NCI-H2107 (cell line): ENCODE measurements at places on chromosomes 11 and 22.

DNA sequence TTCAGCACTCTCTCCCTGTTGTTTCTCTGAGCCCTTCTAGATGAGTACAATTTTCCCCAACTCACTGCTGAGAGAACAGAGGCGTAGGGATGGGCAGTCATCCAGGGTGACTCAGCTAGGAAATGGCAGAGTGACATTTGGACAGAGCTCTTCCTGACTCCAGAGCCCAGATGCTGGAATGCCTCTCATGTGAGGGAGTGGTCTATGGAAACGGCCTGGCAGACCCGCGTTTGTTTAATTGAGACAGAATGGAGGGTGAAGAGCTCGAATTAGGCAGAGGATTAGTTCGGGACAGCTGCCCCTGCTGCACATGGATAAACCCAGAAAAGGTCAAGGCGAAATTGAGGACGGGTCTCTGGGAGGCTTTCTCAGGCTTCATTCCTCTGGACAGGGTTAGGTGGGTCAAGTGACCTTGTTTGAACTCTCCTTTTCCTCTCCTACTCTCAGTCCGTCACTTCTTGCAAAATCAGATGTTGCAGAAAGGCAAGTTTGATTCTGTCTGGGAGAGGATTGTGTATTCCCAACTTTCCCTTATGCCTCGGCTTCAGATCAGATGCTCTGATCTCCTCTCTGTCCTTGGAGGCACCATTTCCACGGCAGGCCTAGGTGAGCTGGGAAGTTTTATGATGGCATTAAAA, 7.6 kb upstream of the LMO2 start:
- no peak for DNase-seq

DNA sequence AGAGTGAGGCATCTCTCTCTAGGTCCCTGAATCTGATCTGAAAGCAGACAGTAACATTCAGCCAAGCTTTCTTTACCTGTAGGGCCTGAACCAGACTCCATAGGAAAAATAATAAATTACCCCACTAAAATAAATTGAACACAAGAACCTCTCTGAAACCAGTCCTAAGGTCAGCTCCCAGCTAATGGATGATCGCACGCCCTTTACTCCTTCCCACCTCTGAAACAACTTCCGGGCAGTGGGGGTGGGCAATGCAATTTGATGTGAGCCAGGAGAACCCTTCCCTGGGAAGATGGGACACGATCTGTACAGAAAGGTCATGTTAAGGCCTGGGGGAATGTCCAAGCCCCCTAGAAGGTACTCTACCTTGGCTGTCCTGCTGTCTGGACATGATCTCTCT, 71.2 kb downstream of the MICAL3 start:
- no peak for DNase-seq

DNA sequence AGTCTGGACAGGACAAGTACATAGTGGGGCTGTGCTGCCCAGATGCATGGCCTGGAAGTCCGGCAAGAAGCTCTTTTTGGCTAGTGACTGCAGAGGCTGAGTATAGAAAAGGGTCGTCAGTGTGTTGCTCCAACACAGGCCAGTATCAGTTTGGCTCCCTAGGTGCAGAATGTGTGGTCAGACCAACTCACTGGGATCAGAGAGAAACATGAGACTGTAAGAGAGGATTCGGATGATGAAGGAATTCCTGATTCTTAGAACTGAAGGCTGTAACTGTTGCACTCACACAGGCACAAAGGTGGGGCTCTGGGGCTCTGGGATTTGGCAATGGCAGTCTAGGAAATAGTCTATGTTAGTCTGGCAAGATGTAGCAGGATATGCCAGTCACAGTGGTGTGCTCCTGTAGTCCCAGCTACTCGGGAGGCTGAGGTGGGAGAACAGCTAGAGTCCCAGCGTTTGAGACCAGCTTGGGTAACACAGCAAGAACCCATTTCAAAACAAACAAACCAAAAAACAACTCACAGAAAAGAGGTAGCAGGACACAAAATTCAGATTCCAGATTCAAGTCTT, 11.1 kb upstream of the UPB1 start:
- DNase-seq, result no peak

GRCh38 chr11:114319716-114320328, 23.6 kb downstream of the NNMT start:
- DNase-seq, result no peak

DNA sequence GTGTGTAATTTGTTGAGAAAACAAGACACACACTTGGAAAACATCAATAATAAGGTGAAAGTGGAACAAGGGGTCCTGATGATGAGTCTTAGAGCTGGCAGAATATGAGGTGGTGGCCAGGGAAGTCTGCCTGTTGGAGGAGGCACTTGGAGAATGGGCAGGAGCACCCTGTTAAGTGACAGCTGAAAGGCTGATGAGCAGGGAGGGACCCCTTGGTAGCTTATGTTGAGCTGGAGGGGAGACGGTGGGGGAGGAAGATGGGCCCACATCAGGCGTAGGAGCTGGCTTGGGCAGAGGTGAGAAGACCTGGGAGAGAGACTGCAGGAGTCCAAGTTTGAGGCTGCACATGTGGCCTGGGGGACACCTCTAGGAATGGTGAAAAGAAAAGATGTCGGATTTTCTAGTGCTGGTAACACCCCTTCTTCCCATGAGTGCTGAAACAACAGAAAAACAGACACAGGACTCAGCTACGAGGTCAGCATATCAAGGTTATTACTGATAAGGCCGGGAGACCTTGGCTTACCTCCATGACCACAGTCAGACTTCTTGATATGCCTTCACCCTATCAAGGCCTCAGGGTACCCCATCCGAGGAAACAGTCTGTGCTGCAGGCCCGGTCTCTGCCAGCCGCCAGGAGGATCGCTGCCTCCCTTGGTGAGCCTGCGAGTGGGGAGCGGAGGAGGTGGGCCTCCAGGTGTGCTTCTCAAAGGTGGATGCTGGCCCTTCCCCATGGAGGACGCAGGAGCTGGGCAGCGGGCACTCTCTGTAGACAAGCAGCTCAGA, 14.3 kb upstream of the C11orf96 start:
- no peak for DNase-seq

DNA sequence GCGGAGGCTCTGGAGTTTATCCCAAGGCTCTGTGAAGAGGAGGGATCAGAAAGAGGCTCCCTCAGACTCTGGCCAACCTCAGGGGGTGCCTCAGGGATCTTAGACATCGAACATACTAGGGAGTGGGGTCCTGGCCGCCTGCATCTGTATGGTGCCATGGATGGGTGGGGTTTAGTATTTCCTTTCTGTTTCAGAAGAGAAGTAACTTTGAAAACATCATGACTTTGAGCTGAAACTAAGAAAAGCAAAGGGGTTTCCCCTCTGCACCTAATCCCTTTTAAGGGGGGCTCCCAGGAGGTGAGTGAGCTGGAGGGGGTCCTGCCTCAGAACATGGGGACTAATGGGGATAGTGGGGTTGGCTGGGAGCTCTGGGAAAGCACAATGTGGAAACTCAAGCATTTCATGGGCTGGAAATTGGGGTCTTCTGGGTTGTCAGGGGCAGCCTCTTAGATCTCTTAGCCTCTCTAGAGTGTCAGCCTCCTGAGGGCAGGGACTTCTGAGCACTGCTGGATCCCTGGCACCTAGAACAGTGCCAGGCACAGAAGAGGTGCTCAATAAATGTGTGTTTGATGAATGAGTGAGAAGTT, 11.8 kb upstream of the SSTR3 start:
- no peak for DNase-seq

DNA sequence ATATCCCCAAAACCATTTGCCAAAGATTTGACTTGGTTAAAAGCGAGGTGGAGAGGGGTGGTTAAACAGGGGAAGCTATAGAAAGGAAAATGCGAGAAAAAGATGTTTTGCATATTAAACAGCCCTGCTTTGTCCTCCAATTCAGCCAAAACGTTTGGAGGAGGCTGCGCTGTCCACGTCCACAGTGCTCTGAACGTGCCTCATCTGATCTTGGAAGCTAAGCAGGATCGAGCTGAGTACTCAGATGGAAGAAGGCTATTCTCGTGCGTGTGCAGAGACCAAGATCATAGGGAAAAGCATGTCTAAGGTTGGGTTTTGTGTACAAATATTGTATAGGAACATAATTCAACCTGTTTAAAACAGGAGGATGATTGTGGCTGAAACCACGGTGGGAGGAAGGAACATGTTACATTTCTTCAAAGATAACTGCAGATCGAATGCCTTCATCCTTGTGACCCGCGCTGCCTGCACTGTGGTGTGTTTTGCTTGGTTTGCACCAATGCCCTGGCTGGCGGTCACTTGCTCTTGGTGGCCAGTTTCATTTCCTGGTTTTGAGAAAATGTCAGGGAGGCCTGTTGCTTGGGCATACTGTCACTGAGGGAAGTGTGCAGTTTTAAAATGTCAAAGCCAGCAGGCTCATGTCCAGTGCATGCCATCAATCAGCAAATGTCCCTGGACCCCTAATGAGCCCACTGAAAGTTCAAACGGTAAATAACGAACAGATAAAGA, 40.4 kb downstream of the FLI1 start:
- DNase-seq, result no peak
